Stimulated activated CD4-positive, alpha-beta T cell treated with anti-CD3 and anti-CD28 coated beads, Interleukin-4, amount 100 ng/mL, for 4 hours (primary cell): ENCODE measurements at places on chromosomes 3 and 15.

DNA sequence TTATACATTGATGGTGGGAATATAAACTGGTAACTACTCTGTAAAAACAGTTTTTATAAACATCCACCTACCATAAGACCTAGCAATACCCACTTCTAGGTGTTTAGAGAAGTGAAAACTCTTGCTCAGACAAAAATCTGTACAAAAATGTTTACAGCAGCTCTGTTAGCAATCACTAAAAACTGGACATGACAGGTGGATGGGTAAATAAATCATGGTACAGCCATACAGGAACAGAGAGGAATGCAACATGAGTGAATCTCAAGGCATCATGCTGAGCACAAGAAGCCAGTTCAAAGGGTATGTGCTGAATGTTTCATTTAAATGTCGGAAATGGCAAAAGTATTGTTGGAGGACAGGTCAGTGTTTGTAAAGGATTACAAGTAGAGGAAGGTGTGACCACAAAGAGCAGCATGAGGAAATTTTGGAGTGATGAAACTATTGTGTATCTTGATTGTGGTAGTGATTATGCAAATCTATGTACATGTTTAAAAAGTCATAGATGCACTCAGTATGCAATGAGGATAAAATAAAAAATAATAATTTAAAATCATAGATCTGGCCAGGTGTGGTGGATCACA, 2.8 kb upstream of the RNU5A-1 start:
- no peak for DNase-seq

DNA sequence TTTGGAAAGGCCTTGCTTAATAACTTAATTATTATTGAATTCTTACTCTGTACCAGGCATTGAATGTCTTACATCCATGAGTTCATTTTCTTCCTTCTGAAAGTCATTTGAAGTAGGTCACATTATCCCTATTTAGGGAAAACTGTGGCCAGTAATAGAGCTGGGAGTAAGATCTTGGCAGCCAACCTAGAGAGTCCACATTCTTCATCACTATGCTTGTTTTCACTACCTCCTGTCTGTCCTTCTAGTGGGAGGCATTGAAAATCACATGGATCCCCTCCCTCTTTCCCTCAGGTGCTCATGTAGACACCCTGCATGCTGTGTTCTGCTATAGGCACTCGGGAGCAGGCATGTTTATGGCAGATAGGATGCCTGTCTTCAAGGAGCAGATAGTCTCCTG, 154.9 kb downstream of the EBLN2 start:
- no peak for DNase-seq

- no peak for DNase-seq
Measured at GRCh38 chr15:20348900-20349773, 192.5 kb downstream of the GOLGA6L6 start.

DNA sequence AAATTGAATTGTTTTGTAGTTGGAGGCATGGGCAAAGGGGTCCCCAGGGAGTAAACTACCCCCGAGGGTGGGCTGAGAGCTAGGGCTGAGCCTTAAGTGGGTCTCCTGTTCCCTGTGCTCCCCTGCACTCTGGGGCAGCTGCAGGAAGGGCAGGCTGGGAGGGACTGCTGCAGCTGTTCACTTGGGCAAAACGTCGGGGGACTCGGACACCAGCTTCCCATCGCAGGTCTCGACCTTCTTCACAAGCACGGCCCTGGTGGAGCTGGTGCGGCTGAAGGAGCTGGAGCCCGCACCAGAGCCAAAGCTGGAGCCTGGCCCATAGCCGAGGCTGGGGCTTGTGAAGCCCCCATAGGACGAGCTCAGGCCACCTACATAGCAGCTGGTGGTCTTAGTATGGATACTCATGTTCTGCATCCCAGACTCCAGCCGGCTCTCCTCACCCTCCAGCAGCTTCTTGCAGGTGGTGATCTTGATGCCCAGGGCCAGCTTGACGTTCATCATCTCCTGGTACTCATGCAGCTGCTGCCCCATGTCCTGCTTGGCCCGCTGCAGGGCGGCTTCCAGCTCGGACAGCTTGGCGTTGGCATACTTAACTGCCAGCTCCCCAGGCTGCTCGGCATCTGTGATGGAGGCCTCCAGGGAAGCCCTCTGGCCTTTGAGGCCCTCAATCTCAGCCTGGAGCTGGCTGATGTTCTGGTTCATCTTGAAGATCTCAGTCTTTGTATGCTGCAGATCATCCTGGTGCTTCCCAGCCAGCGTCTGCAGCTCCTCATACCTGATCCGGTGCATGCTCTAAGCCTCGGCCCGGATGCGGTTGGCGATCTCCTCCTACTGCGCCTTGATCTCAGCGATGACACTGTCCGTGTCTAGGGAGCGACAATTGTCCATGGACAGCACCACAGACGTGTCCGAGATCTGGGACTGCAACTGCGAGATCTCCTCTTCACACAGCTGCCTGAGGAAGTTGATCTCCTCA, 423.5 kb upstream of the ARPP21 start:
- no peak for DNase-seq

GRCh38 chr3:3201611-3202010, 22.1 kb upstream of the CRBN start:
- DNase-seq = no peak

GRCh38 chr3:120094776-120095225, 554 bp upstream of the GSK3B start:
- no peak for DNase-seq

- DNase-seq = no peak
Measured at GRCh38 chr3:50297384-50297775, 1.8 kb downstream of the HYAL3 start.

DNA sequence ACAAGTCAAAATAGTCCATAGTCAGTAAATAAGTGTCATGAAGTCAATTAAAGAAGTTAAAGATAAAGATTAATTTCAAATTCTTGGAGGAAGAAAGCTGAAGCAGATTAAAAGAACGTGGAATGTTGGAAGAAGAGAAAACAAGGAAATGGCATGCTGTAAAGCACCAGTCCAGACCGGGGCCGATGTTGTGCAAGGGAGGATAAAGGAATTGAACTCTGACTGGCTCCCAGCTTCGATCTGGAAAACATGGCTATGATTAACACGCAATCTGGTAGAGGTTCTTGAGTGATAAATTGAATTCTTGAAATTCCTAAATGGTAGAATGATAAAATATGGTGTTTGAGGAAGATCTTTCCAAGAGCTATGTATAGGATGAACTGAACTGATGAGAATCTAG, 194.4 kb downstream of the MEIS2 start:
- no peak for DNase-seq

- no peak for DNase-seq
Measured at GRCh38 chr3:127799476-127800222, 22.7 kb downstream of the MGLL start.

DNA sequence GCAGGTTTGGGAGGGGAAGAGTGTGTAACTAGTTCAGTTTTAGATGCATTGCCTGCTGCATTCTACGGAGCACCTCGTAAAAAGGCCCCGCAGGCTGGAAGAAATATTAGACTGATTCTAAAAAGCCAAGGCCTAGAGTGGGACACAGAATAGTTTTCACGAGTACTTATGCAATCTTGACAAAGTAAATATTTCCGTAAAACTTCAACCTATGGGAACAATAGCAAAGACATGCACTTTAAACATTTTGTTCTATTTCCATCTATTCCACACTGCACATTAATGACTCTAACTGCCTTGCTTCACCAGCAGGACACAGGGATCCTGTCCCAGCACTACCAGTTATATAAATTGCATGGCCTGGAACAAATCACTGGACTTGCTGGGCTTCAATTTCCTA, 260.0 kb downstream of the FOXP1 start:
- no peak for DNase-seq

DNA sequence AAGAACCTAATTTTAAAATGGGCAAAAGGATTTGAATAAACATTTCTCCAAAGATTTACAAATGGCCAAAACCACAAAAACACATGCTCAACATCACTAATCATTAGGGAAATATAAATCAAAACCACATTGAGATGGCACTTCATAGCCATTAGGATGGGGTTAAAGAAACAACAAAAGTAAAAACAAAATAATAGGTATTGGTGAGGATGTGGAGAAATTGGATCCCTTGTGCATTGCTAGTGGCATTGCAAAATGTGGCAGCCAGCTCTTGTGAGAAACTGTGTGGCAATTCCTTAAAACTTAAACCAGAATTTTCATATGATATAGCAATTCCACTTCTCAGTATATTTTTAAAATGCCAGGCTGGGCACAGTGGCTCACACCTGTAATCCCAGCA, 126.5 kb downstream of the STT3B start:
- no peak for DNase-seq

- DNase-seq = no peak
Measured at GRCh38 chr3:154933581-154933980, 146.5 kb upstream of the MME start.

DNA sequence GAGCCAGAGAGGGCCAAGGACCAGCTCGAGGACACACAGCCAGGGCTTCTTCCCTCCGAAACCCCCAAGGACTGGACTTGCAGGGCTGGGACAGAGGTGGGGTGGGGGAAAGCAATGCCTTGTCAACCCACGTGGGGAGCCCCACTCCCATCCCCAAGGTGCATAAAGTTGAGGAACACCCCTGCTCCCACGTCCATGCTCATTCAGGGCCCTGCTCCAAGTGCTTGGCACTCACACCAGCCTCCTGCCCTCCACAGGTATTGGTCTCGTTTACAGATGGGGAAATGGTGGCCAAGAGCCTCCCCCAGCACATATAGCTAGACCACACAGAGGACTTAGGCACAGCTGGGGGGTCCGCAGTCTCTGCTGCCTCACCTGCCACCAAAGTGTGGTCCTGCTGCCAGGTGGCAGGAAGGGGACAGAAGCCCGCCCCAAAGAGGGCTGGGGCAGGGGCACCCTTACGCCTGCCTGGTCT, 50.5 kb upstream of the CSPG4 start:
- no peak for DNase-seq

DNA sequence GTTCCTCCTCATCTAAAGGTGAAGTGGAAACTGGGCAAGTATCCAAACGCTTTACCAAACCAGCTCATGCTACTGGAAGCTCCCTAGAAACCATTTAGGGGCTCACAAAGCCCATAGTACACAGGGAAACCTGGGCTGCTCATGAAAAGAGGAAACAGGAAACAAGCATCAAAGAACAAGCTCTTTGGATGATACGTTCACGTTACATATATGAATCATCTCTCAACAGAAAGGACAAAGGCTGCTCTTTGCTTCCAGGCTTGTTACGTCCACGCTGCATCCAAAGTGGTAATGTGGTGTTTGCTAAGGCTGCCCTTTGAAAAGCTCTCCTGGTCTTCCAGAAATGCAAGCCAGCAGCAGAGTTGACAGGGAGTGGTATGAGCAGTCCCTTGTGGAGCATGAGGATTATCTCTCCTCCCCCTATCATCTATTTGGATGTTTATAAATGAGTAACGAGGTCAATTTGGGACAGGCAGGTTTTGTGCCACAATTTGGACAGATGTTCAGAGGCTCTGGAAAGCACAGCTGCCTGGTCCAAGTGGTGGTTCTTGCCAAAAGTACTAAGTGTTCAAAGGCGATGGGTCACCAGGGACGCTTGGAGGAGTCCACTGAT, 98.0 kb upstream of the RORA start:
- DNase-seq = no peak

DNA sequence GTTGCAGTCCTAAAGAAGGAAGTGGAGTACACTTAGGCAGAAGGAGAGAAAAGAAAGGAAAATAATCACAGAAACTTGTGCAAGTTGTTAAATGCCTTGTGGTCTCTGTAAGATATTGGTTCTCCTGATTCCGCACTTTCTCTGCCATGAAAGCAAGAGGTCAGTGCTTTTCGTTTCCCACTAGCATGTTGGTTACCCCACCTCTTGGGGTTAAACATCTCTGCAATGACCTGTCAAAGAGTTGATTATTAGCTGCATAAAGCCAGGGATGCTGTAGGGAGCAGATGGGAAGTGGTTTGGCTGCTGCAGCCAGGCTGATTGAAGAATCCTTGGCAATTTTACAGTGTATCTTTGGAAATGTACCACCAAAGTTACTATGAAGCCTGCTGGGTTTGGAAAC, 33.3 kb downstream of the ZNF609 start:
- no peak for DNase-seq
